Heart left ventricle (tissue), 16 donors: ENCODE measurements at places on chromosomes 2 and 18. TPM values are rescaled to one million over a fixed set of nuclear protein-coding genes. Genes with fewer than 3 reads are reported as not detected.

The FOXI3 gene
- not detected for total RNA-seq

The PTPRM gene
- 159 TPM for total RNA-seq

The EHBP1 gene
- total RNA-seq, result 17.3 TPM

The ADCYAP1 gene
- 0.56 TPM for total RNA-seq

The PREB gene
- total RNA-seq, result 49.3 TPM

The COLEC12 gene
- total RNA-seq, result 4.2 TPM

The STON1 gene
- total RNA-seq, result 2.8 TPM

The YES1 gene
- total RNA-seq, result 23.5 TPM
